ENCODE measurements at places on chromosomes 2 and 18.

DNA sequence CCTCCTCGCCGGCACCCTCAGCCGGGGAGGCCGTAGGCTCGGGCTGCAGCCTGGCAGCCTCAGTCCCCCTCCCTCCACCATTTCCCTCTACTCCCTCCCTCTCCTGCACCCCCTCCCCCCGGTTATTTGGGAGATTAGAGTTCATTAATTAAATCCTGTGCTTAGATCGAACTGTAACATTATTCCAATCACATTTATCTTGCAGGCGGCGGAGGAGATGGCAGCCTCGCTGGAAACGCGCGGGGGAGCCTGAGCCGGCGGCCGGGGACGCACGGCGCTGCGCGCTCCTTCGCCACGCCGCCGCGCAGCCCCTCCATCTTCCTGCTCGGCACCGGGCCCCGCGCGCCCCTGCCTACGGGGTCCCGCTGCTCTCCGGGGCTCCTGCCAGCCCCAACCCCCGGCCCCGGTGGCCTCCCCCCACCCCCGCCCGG lies at the start of gene ST8SIA3:
Gene ST8SIA3 (plus strand): TSS at position 287 of the 431 bp plus-strand sequence. CDS start 290 bp downstream, outside the sequence.
- no peak for DNase-seq

GRCh38 chr2:132448771-132449170 lies 32.2 kb downstream of the GPR39 start:
- no peak for DNase-seq

DNA sequence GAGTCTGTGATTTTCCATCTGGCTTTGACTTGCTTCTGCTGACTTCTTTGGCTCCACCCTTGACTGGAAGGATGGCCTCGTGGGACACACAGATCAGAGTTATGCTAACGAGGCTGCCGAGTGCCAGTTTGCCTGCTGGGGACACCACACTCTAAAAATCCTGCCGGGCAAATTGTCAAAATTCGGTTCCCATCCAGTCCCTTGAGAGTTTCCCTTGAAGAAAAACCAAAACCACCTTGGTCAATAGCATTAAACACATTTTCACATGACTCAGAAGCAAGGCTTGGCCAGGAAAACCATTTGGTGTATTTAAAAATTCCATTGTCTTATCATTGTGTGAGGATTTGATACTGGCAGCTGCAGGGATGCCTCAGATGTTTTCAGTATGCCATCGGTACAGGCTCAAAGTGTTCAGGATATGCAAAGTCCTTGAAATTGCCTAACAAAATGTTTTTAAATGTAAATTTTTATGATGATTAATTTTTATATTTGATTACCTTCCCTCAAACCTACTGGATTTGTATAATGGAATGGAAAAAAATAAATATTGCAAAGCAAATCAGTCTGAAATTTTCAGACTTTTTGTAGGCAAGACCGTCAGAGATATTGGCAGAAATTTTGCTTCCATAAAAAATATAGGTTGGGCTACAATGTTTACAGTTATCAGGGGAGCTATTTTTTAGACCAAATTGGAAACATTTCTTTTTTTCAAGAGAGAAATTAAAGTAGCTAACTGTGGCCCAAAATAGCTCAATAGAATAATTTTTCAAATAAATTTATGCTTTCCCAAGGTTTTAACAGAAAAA lies 41.6 kb downstream of the KCNE4 start:
- DNase-seq = no peak

- DNase-seq = no peak
These were observed 64.1 kb downstream of the STAT4 start for GRCh38 chr2:191086706-191087105.

- no peak for DNase-seq
These were observed 141.7 kb downstream of the RBMS1 start for GRCh38 chr2:160351956-160352355.

DNA sequence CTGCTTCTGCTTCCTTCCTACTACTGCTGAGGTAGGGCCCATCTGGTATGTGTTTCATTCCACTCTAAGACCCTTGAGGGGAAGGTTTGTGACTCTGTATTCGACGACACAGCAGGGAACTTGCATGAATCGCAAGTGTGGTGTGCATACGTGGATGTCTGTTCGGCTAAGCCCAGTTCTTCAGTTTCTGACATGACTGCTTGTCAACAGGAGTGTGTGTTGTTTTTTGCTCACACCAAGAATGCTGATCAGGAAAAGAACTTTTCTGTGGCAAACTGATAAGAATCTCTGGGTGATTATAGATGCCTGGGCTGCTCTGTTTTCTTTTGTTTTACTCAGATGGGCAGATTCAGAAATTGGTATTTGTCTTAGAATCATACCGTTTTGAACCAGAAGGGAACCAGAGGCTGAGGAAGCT lies 22.0 kb downstream of the TNFRSF11A start:
- no peak for DNase-seq

Data from omental fat pad (tissue), 4 donors.